NCI-H460 (cell line): ENCODE measurements at places on chromosomes 6 and 20. TPM values are rescaled to one million over a fixed set of nuclear protein-coding genes. Genes with fewer than 3 reads are reported as not detected.
A peak's percentile ranks its signal among the peaks of the same experiment; 100 is the strongest.

The FAM83C gene
- not detected in 2 replicates for total RNA-seq

The PLAGL2 gene
- 5.9 and 6.5 TPM in 2 replicates for total RNA-seq

GRCh38 chr6:53321701-53322100, 27.0 kb downstream of the ELOVL5 start:
- DNase-seq: no peak

The CGA gene
- total RNA-seq: 0.67 TPM in 1 of 2 replicates, not detected in the other

- DNase-seq: peak; percentile 38
Measured at GRCh38 chr6:4134841-4135664, at the start of gene ECI2. TSS of gene ECI2 (minus strand) at chr6:4135575. CDS start at chr6:4135560, 15 bp downstream.

The DEFB124 gene
- not detected in 2 replicates for total RNA-seq

The ZNF334 gene
- 0.66 and 0.94 TPM in 2 replicates for total RNA-seq

The DDX43 gene
- not detected in 2 replicates for total RNA-seq

The POU5F1 gene
- total RNA-seq: not detected in 2 replicates

GRCh38 chr20:23260181-23260840, 90.3 kb upstream of the NXT1 start:
- DNase-seq: no peak

- peak; percentile 24 for DNase-seq
Measured at GRCh38 chr6:41039060-41039998, at the start of gene UNC5CL. TSS of gene UNC5CL (minus strand) at chr6:41039221. CDS start at chr6:41035074, 4,147 bp downstream.

The C6orf15 gene
- not detected in 2 replicates for total RNA-seq
